ENCODE measurements at places on chromosomes 4 and X.

DNA sequence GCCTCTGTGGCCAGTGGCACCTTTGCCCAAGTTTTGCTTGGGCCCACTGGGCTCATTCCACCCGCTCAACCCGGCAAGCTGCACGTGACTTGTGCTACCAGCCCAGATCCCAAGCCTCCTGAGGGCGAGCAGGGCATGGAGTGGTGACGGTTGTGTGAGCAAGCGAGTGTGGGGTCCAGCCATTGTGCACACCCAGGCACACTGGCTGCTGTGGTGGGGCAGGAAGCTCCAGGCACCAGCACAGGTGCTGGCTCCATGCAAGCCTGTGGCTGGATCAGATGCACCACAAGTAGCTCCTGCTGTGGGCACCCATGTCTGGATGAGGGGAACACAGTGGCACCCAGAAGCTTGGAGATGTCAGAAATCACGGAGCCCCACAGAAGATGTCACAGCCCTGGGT lies 557.0 kb upstream of the GNPDA2 start:
- no peak for DNase-seq

DNA sequence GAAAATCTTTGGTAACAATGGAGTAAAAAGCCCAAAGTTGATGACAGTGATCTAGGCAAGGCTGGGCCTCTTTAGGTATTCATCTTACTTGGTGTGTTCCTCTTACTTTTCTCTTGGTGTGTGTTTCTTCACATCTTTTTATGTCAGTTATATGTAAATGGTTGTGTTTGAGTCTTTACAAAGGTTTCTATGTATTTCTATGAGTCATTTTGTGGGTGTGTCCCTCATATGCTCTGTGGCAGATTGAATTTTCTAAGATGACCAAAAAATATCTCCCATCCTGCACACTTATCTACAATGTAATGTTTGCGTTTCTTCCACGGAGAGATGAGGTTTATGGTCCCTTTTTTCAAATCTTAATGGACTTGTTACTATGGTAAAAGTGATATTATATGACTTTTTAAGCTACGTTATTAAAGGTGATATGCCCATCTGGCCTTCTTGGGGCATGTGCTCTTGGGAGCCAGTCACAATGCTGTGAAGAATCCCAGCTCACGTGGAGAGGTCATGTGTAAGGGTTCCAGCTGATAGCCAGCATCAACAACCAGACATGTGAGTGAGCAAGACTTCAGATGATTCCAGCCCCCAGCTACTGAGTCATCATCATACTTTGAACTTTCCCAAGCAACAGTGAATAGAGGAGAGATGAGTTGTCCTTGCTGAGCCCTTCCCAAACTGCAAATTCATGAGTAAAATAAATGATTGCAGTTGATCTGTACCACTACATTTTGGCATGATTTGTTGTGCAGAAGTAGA lies 126.9 kb downstream of the CBLL2 start:
- DNase-seq: no peak

- DNase-seq: no peak
Measured at GRCh38 chr4:71184195-71184781, 154.5 kb upstream of the SLC4A4 start.

DNA sequence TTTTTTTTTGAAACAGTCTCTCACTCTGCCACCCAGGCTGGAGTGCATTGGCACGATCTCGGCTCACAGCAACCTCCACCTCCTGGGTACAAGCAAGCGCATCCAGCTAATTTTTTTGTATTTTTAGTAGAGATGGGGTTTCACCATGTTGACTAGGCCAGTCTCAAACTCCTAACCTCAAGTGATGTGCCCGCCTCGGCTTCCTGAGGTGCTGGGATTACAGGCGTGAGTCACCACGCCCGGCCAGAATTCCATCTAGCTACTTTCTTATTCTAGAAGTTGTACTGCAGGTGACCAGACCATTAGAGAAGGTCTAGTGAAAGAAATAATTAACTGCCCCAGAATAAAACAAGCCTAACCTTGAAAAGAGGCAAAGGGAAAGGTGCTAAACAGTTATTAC lies 2.3 kb downstream of the LRBA start:
- no peak for DNase-seq

GRCh38 chr4:23788027-23788426 lies 101.8 kb downstream of the PPARGC1A start:
- no peak for DNase-seq

DNA sequence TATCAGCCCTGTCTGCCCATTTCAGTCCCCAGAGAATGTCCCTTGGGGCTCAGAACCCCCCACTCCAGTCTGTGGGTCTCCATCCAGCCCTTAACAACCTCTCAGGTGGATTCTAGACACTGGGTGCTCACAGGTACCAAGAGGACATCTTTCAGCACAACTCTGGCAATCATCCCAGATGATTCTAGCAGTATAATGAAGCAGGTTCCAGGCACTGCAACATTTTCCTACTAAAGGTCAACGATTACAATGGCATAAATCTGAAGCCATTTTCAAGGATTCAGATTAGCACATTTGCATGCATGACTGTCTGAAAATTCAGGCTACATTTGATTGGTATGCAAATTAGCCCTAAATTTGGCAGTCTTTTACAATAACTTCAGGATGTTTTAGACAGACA lies 10.0 kb downstream of the SLC2A9 start:
- no peak for DNase-seq

GRCh38 chr4:110034026-110034393 lies 121.3 kb downstream of the EGF start:
- no peak for DNase-seq

- DNase-seq: peak; percentile 45
Measured at GRCh38 chr4:86594559-86595425, 677 bp downstream of the PTPN13 start.

DNA sequence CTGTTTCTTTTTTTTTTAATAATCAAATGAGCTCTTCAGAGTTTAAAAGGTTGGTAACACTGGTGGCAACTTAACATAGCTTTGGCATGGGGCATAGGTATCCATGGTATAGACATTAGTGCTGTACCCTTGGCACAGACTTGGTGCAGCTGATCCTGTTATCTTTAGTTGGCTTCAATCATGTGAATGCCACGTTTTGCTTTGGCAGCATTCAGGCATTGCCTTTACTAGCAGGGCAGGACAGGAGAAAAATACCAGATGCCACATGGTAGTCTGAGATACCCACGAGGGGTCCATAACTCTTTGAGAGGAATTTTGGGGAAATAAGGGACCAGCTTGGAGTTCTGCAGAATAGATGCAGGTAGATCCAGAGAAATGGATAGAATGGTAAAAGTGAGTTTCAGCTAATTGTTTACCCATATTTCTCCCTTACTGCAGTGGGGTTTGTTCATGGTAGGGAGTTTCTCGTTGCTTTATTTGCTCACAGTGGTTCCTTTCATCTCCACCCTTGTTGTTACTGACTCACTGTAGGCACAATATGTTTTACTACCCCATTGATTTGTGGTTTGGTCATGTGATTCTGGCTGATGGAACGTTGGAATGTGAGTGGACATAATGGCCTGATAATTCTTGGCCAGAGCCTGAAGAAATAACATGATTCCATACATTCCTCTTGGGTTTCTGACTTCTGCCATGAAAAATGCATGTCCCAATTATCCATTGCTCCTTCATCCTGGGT lies 342.7 kb downstream of the GLUD2 start:
- DNase-seq: no peak

DNA sequence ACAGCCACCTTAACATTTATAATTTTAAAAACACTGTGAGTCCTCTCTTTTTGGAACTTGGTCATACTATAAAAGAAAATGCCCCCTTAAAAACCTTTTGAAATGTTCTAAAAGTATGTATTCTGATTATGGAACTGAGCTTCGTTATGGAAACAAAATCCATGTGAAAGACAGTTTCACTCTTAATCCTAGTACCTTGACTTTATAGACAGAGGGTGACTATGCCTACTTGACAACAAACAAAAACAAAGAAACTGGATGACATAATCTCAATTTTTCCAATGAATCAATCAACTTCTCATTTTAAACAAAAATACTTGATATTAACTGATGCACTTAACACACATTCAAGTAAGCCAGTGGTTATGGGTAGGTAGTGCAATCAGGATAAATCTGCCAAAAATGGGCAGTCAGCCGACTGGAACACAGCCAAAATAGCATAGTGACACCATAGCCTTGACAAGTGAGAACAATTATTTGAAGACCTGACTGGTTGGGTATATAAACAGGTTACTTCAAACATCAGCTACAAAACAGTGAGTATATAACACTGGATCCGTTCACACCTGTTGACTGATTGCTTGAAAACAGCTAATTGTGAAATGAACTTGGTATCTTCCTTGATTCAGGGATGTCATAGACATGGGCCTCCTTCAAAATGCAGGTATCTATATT lies 265.5 kb downstream of the PPP3CA start:
- DNase-seq: no peak

- no peak for DNase-seq
Measured at GRCh38 chr4:144985014-144985413, 113.0 kb downstream of the ANAPC10 start.

DNA sequence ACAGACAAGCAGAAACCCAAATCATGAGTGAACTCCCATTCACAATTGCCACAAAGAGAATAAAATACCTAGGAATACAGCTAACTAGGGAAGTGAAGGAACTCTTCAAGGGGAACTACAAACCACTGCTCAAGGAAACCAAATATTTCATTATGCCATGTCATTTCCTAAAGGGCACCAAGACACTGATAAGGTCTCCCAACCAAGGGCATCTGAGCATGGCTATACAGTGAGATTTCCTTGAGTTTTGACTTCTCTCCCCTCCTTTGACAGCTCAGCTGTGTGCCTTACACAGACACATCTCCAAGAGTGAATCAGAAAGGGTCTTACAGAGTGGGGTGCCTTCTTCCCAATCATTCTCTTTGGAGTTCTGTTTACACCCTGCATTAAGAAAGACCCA lies 40.4 kb downstream of the PCDH7 start:
- no peak for DNase-seq

- no peak for DNase-seq
Measured at GRCh38 chr4:100299046-100299840, 109.0 kb upstream of the DDIT4L start.

- DNase-seq: no peak
Measured at GRCh38 chr4:164700471-164700870, 53.5 kb upstream of the SMIM31 start.

DNA sequence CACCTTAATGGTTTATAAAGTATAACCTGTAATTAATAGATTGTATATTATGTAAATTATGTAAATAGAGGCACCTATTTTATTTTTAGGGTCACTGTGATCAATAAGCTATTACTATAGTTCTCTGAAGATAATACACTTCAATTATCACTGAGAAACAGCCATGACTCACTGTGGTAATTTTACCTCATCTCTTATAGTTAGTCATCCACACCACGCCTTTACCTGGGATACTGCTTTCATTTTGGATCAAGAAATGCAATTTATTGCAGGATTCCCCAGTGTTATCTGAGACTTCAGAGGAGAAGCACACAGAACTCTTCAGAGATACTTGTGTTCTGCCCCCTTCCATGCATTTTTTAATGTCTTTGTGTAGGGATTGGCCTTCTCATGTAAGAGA lies 348.1 kb upstream of the ATOH1 start:
- no peak for DNase-seq

DNA sequence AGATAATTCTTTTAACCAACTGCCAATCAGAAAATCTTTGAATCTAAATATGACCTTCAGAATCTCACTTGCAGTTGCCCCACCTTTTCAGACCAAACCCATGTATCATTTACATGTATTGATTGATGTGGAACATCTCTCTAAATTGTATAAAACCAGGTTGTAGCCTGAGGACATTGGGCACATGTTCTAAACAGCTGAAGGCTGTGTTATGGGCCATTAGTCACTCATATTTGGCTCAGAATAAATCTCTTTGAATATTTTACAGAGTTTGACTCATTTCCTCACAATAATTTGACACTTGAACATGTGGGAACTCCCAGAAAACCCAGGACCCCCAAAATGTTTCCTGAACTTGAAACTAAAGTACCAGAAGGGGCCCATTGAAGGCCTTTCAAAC lies 58.7 kb downstream of the UGT2B10 start:
- no peak for DNase-seq

Measured in KG1 (cell line).